AG08395 (cell line): ENCODE measurements at places on chromosomes 1 and 21.
A peak's percentile ranks its signal among the peaks of the same experiment; 100 is the strongest.

GRCh38 chr1:154775621-154776605 is 94.2 kb downstream of the KCNN3 start:
- DNase-seq = no peak

DNA sequence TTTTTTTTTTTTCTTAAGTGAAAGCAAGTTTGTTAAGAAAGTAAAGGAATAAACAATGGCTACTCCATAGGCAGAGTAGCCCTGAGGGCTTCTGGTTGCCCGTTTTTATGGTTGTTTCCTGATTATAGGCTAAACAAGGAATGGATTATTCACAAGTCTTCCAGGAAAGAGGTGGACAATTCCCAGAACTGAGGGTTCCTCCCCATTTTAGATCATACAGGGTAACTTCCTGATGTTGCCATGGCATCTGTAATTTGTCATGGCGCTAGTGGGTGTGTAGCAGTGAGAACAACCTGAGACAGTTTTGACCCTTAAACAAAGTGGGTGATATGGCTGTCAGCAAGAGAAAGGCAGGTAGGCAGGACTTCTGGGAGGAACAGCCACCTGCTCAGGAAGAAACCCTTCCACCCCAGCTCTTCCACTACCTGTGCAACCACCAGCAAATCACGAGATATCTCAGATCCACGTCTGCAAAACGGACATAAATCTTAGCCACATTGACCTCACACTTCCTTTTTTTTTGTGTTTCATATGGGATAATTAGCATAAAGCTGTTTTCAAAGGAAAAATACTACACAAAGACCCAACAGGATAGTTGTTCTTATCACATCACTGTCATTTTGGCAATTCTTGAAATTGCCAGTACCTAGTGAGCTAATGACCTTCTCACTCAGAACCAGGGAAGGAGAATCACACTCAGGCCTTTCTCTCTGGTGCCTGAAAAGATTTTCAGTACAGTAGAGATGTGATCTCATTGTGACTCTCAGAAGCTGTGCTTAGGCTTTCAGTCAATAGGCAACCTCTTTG is 34.8 kb upstream of the DUSP10 start:
- DNase-seq = no peak

DNA sequence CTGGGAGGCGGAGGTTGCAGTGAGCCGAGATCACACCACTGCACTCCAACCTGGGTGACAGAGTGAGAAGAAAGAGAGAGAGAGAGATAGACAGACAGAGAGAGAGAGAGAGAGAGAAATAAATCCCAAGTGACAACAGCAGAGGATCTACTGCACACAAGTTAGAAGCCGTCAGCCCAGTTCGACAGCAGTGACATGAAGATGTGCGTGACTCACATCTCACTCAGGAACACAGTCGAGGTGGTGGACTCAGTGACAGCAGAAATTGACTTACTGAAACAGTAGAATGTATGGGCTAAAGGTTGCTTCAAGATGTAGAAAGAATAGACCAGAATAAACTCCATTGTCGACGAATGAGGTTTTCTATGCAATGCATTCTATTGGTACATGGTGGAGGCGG is 77.0 kb upstream of the KRTAP19-8 start:
- DNase-seq = no peak

GRCh38 chr1:104636581-104636980 is 886.9 kb downstream of the AMY1C start:
- DNase-seq = no peak

DNA sequence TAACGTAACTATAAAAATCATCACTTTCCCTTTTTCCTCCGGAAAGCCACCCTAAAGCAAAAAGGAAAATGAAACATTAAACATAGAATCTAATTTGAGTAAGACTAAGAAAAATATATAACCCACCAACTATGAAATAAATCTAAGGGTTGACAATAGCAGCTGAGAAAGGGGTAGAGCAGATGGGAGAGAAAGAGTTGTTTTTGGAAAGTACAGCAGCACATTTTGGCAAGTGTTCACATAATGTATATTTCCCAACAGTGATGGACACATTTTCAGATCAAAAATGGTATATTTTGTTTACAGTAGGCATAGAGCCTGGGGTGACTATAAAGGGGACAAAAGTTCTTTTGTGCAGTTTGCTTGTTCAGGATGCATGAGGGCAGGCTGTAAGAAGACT is 1287.4 kb upstream of the B3GALT2 start:
- no peak for DNase-seq

- no peak for DNase-seq
Observed at GRCh38 chr1:162087111-162087510, 17.6 kb downstream of the NOS1AP start.

DNA sequence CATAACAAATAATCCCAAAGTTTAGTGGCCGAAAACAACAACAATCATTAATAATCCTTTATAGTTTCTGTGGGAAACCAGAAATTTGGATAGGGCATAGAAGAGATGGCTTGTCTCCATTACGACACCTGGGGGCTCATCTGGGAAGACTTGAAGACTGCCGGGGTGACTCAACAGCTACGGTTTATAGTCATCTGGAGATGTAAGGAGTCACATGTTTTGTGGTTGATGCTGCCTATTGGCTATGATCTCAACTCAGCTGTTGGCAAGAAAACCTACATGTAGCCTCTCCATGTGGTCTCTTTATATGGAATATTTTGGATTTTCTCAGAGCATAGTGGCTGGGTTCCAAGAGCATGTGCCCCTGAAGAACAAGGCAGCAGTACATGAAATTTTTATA is 29.3 kb upstream of the TSPAN2 start:
- peak; percentile 31 for DNase-seq

GRCh38 chr1:176994931-176995596 is 169.4 kb downstream of the ASTN1 start:
- no peak for DNase-seq

DNA sequence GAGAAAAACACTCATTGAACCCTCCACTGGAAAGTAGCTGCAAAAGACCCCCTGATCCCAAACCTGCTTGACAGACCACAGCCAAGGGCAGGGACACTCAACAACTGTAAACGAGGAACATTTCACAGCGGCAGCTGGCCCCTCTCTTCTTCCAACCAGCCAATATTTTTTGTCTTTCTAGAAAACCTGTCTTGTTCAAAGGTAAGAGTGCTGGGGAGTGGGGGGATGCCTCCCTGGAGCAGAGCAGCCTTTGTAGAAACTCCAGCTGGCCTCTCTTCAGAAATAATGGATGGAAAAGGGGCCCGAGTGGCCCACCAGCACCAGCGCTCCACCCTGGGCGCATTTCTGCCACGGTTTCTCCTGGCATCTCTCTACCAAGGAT is 384.0 kb downstream of the RRAGC start:
- DNase-seq = no peak

DNA sequence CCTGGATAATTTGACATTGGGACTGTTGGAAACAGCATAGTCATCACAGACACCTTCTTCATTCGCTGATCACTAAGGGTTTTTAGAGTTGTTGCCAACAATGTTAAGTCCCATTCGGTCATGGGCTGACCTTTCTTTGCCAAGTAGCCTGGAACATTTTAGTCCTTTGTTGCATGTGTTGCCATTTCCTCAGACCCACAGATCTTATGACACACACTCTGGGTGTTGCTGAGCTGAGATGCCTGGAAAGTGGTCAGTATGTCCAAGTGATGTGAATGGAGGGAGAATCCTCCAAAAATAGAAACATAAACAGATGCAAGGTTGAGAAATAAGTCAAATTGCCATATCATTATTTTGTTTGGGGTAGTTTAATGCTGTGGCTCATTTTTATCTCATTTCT is 61.5 kb upstream of the GJA5 start:
- peak; percentile 38 for DNase-seq

DNA sequence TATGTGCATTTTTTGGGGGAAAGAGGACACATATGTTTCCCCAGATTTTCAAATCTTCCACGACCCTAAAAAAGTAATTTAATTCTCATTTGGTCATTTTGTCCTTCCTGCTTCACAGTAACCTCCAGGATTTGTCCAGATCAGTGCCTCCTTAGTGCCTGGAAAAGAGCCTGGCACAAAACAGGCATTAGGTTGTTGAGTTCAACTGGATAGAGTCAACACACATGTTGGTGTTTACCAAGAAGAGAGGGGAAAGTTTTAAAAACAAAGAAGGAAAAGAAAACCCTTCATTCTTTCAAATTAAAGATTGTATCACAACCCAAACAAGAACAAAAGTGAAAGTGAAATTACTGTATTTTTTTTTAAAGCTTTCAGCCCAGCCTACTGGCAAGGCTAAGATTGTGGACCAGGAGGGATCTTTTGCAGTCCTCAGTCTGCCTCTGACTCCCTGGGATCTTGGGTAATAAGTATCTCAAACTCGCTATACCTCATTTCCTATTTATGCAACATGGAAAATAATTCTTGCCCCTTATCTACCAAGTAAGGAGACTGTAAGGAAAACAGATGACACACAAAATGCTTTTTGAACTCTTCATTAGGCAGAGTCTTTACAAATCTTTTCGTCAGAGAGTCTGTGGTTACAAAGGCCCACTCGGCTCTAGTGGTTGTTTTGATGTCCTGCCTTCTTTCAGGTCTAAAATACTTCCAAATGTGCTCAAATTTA is 57.8 kb downstream of the ZNF281 start:
- peak; percentile 79 for DNase-seq

GRCh38 chr1:1281533-1282321 is 1.5 kb downstream of the SCNN1D start:
- DNase-seq = peak; percentile 67

- DNase-seq = no peak
Observed at GRCh38 chr1:155013632-155014031, 11.0 kb downstream of the ZBTB7B start.

GRCh38 chr1:112806090-112806642 is 91.0 kb upstream of the PPM1J start:
- no peak for DNase-seq
